ENCODE measurements at places on chromosomes 1 and 21.

GRCh38 chr21:44694776-44695175, 2.2 kb upstream of the KRTAP10-12 start:
- DNase-seq, result no peak

DNA sequence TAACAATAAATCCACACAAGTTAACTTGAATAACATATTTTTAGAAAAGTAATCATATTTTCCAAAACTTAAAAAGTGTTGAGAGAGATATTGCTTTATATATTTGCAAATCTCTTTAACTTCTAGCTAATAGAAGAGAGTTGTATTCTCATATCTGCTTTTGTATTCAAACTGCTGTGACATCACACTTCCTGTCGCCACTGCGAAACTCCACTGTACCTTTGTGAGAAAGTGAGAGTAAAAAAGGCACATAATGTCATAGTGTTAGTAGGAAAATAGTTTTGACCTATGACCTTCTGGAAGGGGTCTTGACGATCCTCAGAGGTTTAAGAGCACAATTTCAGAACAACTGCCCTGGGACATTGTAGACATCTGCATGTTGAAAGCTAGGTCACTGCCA, 21.6 kb downstream of the AK5 start:
- DNase-seq, result no peak

DNA sequence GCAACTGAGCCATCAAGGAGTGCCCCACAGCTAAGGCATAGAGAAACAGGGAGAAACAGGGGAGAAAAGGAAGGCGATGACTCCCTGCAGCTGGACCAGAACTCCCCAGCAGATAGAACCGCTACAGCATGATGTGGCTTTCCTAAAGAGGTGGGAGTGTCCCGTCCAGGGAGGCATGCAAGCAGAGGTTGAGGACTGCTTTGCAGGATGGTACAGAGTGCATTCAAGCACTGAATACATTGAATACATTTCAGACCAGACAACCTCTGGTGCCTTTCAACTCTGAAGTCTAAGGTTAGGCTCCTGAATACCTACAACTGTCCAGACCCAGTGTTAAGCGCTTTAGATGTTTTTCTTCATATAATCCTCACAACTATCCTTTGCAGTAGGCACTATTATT, 13.3 kb downstream of the DLGAP3 start:
- DNase-seq, result no peak

DNA sequence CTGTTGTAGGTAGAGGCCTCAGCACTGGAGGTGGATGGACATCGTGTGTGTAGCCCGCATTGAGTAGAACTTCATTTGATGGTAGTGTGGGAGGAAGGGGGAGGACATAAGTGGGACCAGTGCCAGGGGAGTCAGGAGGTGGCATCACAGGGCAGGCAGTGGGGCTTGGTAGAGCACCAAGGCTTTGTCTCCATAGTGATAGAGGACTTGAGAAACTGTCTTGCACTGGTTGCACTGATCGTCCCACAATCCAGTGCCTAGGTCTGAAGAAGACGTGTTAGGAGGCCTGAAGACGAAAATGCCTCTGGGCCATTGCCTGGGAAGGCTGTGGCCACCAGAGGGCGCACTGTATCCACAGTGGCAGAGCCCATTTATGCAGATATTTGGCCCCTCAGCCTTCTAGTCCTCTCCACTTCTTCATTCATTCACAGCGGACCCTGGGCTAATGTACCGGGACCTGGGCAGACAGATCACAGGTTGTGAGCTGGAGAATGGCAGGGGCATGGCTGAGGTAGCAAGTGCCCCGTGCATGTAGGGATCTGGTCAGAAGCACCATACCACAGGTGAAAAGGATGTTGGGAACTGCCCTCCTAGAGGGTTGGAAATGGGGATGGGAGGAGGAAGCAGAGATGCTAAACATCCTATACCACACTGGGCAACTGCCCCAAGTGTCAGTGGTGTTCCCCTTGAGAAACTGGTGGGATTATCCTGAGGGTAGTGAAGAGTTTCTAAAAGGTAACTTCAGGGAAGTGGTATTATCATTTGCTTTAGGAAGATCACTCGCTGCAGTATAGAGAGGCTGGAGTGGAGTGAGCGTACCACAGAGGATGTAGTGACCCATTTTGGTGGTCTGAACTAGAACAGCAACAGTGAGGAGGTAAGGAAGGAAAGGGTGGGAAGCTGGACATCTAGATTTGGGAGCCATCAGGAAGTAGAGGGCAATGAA, 95.3 kb downstream of the PIK3R3 start:
- peak; percentile 89 for DNase-seq

DNA sequence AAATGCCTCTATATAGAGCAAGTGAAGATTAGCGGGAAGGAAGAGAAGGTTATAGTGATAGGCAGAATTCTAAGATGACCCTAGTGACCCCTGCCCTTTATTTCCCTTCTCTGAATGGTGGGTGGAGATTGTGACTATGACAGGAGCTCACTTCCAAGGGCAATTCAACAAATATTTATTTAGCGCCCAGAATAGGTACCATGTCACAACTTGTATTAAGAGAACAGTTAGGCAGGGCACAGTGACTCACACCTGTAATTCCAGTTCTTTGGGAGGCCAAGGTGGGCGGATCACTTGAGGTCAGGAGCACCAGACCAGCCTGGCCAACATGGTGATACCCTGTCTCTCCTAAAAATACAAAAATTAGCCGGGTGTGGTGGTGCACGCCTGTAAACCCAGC, 236.0 kb upstream of the POGK start:
- no peak for DNase-seq

GRCh38 chr1:202117898-202118371, 4.8 kb upstream of the GPR37L1 start:
- no peak for DNase-seq

DNA sequence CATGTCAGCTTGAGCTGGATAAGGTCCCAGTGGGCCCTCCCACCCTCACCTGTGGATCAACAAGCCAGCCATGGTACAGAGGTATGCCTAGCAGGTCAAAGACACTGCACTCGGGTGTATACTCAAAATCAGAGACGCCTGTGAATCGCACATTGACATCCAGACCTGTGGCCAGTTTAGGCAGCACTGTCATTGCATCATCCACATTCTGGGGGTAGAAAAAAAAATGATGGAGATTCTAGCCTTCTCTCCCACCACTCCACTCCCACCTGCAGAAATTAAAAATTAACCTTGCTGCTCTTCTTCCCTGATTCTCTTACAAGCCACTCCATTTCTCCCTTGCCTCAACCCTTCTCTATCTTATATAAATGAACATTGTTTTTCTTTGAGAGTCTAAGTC, 6.3 kb downstream of the MINDY1 start:
- DNase-seq, result no peak

GRCh38 chr1:171117085-171117484, 26.4 kb downstream of the FMO3 start:
- DNase-seq, result no peak

GRCh38 chr21:46040707-46041106, 57.2 kb upstream of the COL6A2 start:
- no peak for DNase-seq

GRCh38 chr1:37021502-37021901, 12.8 kb downstream of the GRIK3 start:
- no peak for DNase-seq

GRCh38 chr1:13605159-13605558, 21.5 kb downstream of the PDPN start:
- no peak for DNase-seq

DNA sequence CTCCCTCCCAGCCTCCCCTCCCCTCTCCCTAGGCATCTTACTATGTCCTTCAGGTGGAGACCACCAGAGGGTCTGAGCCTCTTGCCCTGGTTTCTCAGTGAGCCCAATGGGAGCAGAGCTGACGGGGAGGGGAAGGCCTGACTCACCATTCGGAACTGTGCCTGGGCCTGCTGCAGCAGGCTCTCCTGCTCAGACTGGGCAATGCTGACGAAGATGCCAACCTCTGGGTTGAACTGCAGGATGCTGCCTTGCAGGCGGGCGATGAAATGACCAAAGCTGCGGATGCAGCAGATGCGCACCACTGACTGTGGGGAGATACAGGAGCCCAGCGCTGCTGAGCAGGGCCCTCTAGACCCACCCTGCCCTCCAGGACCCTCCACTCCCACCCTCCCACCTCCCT, 11.0 kb upstream of the PAQR6 start:
- no peak for DNase-seq

DNA sequence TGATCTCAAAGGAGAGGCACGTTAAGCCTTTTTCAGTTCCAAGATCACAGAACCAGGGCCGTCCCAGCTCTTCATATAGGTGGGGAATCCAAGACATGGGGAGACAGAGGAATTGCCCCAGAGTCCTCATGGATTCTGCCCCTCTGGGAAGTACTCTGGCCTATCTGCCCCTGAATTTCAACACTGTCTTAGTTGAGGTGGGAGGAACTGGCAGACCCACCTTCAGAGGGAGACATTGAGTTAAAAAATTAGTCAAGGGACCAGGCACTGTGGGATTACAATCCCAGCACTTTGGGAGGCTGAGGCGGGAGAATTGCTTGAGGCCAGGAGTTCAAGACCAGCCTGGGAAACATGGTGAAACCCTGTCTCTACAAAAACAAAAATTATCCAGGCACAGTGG, 2.1 kb upstream of the KNCN start:
- no peak for DNase-seq

- DNase-seq, result peak; percentile 53
Measured at GRCh38 chr1:34711485-34711884, 43.4 kb upstream of the GJB5 start.

GRCh38 chr1:84851839-84852238, 41.2 kb downstream of the LPAR3 start:
- no peak for DNase-seq

GRCh38 chr1:28456078-28456477, 49.8 kb upstream of the RCC1 start:
- no peak for DNase-seq

DNA sequence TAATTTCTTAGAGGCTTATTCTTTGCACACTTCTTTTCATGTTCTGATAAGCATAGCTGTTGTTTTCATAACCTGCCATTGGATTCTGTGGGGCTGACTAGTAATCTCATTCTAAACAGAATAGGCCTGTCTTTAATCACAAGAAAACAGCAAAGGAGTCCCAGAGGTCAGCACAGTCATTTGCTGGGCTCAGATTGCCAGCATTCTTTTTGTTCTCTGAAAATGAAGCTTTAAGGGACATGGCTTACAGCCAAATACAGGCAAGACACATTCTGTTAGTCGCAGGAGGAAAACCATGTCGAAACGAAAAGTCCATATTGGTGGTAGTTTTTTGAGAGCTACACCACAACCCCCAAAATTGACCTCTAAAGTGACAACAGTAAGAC, 75.0 kb downstream of the MRPS6 start:
- peak; percentile 28 for DNase-seq

- no peak for DNase-seq
Measured at GRCh38 chr1:24416666-24417391, 1.2 kb downstream of the NIPAL3 start.

- DNase-seq, result no peak
Measured at GRCh38 chr1:158045639-158046038, 52.2 kb downstream of the KIRREL1 start.

GRCh38 chr1:230101556-230101955, 34.5 kb downstream of the GALNT2 start:
- DNase-seq, result no peak

GRCh38 chr1:30677471-30677870, 45.9 kb downstream of the MATN1 start:
- no peak for DNase-seq

DNA sequence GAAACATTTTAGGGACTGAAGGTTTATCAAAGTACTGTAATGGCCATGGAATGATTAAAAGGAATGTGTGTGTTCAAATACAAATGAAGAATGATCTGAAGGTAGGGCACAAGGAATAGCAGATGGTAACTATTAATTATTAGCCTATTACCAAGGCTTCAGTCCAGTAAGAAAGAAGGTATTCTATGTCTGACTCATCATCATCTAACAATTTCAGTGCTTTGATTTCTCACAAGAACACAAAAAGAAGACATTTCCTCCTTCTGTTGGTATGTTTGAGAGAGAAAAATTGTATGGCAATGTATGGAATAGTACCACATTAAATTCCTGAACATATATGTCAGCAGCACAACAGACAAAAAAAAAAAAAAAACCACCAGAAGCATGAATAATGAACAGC, 57.5 kb downstream of the TYW3 start:
- no peak for DNase-seq

GRCh38 chr1:222772996-222773379, 36.0 kb downstream of the FAM177B start:
- peak; percentile 92 for DNase-seq

- DNase-seq, result no peak
Measured at GRCh38 chr1:55938861-55939260, 640.5 kb downstream of the PLPP3 start.

- peak; percentile 84 for DNase-seq
Measured at GRCh38 chr1:103106426-103107341, 1.6 kb downstream of the COL11A1 start.

- DNase-seq, result peak; percentile 18
Measured at GRCh38 chr1:59815892-59816291, 1.1 kb downstream of the HOOK1 start.

- DNase-seq, result peak; percentile 79
Measured at GRCh38 chr1:57623039-57623790, 199.4 kb upstream of the DAB1 start.

DNA sequence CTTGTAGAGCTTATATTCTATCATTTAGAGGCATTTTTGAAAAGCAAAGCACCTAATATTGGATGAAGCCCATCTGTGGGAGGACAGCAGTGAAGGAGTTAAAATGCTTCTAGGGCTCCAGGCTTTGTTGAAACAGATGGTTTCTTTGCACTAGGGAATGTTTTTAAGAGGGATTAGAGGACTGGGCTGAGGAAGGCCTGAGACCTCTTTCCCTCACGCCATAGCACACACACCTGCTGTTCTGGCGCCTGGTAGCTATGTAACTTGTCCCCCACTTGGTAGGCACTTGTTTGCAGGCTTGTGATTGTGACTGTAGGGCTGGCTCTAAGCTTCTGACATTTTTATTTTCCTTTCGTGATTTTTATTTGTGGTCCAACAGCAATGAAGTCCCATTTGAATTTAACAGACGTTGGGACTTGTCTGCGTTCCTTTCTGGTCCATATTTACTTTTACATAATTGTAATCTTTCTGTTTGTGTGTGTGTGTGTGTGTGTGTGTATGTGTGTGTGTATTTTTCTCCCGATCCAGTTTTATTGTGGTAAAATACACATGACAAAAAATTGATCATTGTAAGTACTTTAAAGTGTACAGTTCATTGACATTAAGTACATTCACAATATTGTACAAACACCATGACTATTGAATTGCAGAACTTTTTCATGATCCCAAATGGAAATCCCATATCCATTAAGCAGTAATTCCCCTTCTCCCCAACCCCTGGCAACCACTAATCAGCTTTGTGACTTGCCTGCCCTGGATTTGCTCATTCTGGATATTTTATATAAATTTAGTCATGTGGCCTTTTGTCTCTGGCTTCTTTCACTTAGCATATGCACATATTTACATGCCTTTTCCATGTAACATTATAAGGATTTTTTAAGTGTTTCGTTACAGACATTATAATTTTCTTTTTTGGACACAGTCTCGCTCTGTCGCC, 33.5 kb upstream of the MACF1 start:
- peak; percentile 48 for DNase-seq

DNA sequence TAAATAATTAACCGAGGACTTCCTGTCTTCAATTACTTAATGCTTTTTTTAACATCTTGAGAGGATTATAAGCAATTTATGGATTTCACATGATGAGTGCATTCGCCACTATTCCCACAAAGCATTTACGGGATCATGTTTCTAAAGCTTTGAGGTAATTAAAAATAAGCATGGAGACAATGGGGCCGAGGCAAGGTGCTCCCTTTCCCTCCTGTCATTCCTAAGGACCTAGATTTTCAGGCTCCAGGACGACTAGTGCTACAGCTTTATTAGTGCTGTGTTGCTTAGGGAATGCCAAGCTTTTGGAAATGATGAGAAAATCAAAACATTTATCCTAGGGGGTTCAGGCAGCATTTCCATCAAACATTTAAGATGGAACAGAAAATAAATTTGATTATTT, 209.2 kb downstream of the KCTD3 start:
- no peak for DNase-seq
